ENCODE measurements at places on chromosomes 7 and 10.

- DNase-seq: no peak
Observed at GRCh38 chr7:50814166-50814565, 31.5 kb upstream of the GRB10 start.

DNA sequence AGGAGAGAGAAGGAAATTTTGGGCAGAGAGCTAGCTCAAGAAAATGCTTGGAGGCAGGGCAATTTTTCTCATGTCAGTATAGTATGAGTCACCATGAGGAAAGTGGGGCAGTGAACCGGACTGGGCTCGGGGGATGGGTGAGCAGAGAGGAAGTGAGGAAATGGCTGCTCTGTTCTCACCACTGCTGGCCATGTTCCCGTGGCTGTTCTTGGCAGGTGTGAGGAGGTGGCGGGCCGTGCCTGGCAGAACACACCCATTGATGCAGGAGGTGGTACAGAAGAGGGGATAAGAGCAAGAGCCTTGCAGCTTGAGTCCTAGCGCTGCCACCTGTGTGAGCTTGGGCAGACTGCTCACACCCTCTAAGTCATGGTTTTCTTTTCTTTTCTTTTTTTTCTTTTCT lies 304.4 kb upstream of the LYZL1 start:
- DNase-seq: no peak

DNA sequence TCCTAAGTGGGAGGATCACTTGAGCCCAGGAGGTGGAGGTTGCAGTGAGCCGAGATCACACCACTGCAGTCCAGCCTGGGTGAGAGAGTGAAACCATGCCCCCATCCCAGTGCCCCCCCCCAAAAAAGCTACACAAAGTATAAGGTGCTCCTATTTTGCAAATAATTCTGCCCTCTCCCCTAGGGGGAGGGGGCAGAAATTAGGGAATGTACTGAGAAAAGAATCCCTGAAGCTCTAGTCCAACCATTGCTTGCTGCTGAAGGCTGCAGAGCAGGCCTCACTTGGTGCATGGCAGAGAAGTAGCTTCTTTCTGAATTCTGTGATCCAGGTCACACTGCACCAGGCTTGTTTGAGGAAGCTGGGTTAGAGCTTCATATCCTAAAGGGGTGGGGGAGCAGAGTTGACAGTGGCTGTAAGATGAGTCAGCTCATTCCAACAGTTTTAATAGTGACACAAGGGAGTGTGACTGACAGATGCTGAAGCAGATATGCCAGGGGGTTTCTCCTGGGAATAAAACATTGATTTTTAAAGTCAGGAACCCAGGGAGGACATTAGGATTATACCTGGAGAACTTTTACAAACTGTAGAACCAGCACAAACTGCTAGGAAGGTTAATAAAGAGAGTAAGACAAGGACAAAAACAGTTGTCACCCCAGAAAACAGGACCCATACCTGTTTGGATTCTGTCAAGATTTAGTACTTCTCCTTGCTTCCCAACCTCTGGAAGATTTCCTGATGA lies 32.8 kb upstream of the STRIP2 start:
- DNase-seq: no peak

DNA sequence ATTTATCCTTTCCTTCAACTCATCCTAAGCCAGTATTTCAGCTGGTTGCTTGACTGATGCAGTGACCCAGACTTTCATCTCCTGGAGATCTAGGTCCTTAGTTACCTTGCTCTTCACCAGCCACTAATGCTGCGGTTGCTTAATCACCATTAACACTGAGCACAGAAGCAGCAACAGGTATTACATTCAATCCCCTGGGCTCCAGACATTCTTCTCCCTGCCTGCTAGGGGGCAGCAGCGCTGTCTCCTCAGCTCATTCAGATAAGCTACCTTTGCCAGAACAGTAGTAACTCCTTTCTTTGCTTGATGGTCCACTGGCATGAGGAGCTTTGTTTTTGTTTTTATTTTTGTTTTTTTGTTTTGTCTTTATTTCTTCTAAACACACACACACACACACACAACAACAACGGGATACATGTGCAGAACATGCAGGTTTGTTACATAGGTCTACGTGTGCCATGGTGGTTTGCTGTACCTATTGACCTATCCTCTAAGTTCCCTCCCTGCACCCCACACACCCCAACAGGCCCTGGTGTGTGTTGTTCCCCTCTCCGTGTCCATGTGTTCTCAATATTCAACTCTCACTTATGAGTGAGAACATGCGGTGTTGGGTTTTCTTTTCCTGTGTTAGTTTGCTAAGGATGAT lies 1043.2 kb upstream of the C7orf33 start:
- peak; percentile 2 for DNase-seq

DNA sequence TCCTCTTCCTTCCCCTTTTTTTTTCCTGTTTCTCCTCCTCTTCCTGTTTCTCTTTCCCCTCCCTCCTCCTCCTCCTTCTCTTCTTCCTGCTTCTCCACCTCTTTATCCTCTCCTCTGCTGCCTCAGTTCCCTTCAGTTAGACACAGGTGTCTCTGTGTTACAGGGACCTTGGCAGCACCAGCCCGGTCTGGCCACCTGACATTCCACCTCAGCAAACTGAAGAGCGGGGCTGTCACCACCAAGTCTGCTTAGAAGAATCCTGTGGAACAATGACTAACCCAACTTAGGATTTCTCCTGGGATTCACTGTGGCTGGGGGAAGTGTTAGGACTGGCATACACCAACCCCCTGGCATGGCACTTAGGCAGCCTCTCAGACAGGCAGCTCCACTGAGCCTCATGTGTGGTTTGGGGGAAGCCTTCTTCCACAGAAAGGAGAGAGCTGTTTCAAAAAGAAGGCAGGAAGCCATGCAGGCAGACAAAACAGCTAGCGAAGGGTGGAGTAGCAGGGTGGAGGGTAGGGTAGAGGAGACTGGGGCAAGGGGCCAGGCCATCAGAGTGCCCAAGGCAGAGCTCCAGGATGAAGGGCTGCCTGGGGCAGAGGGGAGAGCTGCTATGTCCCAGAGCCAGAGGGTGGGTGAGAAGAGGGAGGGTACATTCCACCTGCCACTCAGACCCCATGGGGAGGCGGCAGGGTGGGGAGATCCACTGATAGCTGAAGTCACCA lies 13.2 kb upstream of the GDF10 start:
- DNase-seq: no peak

- no peak for DNase-seq
Observed at GRCh38 chr7:93092757-93093370, 24.9 kb downstream of the SAMD9 start.

- no peak for DNase-seq
Observed at GRCh38 chr10:50605951-50606270, 17.8 kb downstream of the SGMS1 start.

GRCh38 chr7:34401776-34402175 lies 256.2 kb upstream of the NPSR1 start:
- DNase-seq: no peak

GRCh38 chr7:92489634-92490033 lies 11.9 kb upstream of the ERVW-1 start:
- DNase-seq: no peak

- no peak for DNase-seq
Observed at GRCh38 chr7:152910545-152911225, 151.1 kb downstream of the ACTR3B start.

DNA sequence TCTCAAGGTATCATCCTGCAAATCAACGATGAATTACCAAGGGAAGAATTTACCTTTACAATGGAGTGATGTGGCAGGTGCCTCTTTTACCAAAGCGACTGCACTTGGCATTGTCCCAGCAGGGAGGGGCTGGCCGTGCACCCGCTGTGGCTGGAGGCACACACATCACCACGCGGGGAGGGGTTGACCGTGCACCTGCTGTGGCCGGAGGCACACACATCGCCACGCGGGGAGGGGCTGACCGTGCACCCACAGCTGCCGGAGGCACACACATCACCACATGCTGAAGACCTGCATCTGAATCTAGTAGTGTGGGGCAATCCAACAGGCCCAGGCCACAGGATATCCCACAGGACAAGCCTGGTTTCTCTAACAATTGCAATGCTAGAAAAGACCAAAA lies 493.5 kb downstream of the DNAJB6 start:
- DNase-seq: no peak

DNA sequence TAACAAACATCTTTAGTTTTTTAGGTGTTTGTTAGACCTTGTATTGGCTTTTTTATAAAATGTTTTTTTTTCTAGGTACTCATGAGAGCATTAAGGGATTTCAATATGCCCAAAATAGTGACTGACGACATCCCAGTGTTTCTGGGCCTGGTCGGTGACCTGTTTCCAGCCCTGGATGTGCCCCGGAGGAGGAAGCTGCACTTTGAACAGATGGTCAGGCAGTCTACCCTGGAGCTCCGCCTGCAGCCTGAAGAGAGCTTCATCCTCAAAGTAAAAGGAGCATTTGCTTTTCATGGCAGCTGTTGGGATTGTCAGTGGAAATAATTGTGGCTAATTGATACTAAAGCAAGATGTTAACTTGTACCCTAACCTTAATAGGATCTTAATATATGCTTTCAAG lies 161.5 kb downstream of the DNAH11 start:
- no peak for DNase-seq

- DNase-seq: no peak
Observed at GRCh38 chr10:7410301-7410861, 453 bp downstream of the SFMBT2 start.

GRCh38 chr7:79880312-79880711 lies 254.3 kb upstream of the GNAI1 start:
- peak; percentile 80 for DNase-seq

DNA sequence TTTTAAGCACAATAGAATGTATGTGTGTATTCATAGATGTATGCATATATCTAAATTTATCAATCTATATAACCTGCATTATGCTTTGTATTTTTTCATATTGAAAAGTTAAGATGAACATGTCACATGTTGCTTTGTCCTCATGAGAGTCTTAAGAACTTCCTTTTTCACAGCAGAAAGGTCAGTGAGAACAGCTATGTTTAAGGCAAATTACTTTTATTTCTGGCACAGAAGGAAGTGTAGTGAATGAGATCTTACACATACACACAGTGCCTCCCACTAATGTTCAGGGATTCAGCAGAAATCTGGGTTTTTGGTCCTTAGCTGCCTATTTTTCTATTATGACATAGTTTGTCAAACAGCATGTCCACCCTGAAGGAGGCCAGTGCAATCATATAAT lies 134.8 kb downstream of the TMEM26 start:
- DNase-seq: no peak

- DNase-seq: no peak
Observed at GRCh38 chr7:150586785-150587152, 19.6 kb downstream of the GIMAP4 start.

- DNase-seq: no peak
Observed at GRCh38 chr10:70771311-70772194, 13.6 kb downstream of the TBATA start.

- no peak for DNase-seq
Observed at GRCh38 chr7:104814671-104815400, 199.2 kb upstream of the KMT2E start.

GRCh38 chr10:71975087-71975870 lies 11.1 kb downstream of the CHST3 start:
- no peak for DNase-seq

- no peak for DNase-seq
Observed at GRCh38 chr7:26326211-26326610, 34.5 kb downstream of the SNX10 start.

- DNase-seq: no peak
Observed at GRCh38 chr7:3027005-3027845, 16.4 kb downstream of the CARD11 start.

GRCh38 chr10:43234471-43235041 lies 32.3 kb downstream of the RASGEF1A start:
- no peak for DNase-seq

DNA sequence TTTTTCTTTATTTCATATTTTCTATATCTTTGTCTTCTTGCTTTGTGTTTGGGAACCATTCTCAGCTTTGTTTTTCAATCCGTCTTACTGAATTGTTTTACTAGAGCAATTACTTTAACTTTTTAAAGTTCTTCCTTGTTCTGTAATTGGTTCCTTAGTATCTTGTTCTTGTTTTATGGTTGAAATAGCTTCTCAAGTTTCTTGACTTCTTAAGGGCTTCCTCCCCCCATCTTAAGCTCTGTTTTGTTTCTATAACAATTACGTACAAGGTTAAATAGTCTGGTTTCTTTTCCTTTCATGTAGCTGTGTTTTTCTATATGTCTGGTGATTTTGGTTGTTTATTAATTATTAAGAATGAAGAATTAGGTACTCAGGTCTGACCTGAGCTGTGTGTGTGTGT lies 158.0 kb downstream of the SDHAF3 start:
- DNase-seq: no peak

GRCh38 chr7:4168041-4168440 lies 514.1 kb upstream of the FOXK1 start:
- no peak for DNase-seq

GRCh38 chr7:101832685-101833375 lies 15.4 kb downstream of the CUX1 start:
- no peak for DNase-seq

DNA sequence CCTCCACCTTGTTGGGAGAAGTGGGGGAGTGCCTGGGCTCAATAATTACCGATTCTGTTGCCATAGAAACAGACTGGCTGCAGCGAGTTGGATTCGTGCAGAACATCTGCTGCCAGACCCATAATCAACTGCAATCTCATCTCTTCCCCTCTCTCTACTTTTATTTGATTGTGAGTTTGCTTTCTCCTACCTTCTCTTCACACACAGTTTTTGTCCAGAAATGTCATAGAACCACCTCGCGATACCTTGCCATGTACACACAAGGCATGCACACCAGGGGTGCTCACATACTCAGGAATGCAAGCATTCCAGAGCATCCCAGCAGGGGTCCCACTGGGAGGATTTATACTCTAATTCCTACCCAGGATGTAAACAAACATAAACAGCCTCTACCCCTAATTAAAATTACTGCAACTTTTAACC lies 262.2 kb upstream of the AOAH start:
- peak; percentile 53 for DNase-seq

DNA sequence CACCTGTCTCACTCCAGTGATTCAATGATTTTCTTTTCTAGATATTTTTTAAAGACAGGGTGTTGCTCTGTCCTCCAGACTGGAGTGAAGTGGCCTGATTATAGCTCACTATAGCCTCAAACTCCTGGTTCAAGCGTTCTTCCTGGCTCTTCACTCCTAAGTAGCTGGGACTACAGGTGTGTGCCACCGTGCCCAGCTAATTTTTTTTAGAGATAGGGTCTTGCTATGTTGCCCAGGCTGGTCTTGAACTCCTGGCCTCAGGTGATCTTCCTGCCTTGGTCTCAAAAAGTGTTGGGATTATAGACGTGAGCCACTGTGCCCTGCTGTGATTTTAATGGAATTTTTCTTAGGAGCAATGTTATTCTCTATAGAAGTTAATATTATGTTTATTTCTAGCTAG lies 14.1 kb downstream of the NUP205 start:
- no peak for DNase-seq

- DNase-seq: no peak
Observed at GRCh38 chr7:126723966-126724544, 528.7 kb downstream of the GRM8 start.

DNA sequence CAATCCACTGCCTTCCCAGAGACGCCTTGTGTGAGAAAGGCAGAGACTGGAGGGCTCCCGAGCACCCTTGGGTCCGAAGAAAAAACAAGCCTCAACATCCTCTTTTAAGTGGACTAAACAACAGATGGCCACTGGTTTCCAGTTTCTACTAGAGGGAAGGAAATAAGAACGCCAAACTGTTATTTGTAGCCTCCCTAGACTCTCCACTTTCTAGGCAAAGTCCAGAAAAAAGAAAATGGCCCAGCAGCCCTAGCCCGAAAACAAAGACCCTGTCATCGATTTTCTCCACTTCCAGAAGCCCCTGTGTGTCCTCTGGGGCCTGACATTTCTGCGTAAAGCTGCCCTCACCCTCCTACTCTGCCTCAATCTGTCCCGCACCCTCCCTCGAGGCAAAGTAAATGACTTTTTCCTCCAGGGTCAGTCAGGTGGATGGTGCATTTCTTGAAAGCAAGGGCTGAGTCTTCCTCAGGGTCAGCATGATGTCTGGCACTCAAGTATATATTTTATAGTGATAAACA lies 6.0 kb downstream of the RGS10 start:
- no peak for DNase-seq

Data from NCI-H1930 (cell line).